ENCODE measurements at places on chromosomes 3 and 15.

DNA sequence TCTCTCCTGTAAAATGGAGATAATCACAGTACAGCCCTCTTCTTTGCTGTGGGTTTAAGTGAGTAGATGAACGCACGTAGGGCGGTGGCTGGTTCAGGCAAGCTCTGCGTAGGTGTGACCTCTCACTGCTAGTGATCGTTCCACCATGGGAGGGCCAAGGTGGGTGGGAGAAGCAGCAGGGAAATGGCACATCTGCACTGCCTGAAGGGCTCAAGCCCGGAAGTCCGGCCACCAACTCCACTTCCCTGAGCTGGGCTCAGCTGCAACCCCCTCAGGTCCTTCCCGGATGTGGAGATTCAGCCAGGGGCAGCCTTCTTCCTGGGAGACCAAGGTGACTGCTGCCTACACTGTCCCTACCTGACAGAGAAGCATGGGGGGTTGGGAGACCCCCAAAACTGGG lies 102.9 kb downstream of the ADCY5 start:
- DNase-seq = no peak

- no peak for DNase-seq
These were observed 100.8 kb upstream of the ABHD17C start for GRCh38 chr15:80594091-80594889.

DNA sequence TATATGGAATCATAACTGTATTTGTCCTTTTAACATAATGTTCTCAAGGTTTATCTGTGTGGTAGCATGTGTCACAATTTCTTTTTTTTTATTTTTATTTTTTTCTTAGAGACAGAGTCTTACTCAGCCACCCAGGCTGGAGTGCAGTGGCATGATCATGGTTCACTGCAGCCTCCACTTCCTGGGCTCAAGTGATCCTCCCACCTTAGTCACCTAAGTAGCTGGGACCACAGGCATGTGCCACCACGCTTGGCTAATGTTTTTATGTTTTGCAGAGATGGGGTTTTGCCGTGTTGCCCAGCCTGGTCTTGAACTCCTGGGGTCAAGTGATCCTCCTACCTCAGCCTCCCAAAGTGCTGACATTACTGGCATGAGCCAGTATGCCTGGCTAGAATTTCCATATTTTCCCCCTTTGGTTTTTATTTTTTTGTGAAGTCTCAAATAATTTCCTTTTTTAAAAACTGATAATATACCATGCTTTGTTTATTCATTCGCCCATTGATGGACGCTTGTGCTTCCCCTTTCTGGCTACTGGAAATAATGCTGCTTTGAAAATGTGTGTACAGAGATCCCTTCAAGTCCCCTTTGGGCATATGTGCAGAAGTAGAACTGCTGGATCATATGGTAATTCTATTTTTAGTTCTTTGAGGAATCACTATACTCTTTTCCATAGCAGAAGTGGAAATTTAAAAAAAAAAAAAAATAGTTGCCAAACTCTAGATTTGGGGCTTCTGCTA lies 28.4 kb downstream of the TMEM40 start:
- peak; percentile 64 for DNase-seq

GRCh38 chr3:105334138-105334882 lies 32.4 kb upstream of the ALCAM start:
- no peak for DNase-seq

GRCh38 chr3:88410259-88410658 lies 260.5 kb downstream of the C3orf38 start:
- DNase-seq = no peak

GRCh38 chr3:70990723-70991122 lies 592.8 kb downstream of the FOXP1 start:
- no peak for DNase-seq

DNA sequence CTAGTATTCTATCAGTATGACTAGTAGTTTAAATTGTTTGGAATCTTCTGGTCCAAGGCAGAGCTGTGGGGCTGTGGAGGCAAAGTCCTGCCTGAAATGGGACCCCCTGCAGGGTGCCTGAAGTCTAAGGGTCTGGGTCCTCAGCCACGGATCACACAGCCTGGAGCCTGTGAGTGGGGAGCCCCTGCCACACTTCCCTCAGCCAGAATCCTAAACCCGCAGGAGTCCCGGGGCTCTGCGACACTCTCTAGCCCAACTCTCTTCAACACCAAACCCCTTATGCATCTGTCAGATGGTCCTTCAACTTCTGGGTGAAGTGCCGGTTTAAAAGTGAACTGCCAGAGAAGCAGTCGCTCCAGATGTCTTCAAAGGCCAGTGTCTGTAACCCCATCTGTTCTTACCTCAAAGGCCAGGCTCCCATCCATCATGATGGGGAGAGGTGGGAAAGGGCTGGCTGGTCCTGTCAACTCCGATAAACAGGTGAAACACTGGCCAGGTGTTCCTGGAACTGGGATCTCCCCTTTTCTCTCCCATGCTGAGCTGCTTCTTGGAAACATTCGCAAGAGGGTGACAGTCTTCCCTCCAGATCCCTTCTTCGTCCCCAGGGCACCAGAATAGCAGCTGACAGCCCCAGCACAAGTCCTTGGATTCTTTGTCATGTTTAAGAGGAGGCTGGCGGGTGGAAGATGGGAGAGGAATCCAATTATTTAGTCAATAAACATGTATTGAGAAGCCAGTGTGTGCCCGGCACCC lies 45.6 kb downstream of the CPN2 start:
- DNase-seq = no peak

DNA sequence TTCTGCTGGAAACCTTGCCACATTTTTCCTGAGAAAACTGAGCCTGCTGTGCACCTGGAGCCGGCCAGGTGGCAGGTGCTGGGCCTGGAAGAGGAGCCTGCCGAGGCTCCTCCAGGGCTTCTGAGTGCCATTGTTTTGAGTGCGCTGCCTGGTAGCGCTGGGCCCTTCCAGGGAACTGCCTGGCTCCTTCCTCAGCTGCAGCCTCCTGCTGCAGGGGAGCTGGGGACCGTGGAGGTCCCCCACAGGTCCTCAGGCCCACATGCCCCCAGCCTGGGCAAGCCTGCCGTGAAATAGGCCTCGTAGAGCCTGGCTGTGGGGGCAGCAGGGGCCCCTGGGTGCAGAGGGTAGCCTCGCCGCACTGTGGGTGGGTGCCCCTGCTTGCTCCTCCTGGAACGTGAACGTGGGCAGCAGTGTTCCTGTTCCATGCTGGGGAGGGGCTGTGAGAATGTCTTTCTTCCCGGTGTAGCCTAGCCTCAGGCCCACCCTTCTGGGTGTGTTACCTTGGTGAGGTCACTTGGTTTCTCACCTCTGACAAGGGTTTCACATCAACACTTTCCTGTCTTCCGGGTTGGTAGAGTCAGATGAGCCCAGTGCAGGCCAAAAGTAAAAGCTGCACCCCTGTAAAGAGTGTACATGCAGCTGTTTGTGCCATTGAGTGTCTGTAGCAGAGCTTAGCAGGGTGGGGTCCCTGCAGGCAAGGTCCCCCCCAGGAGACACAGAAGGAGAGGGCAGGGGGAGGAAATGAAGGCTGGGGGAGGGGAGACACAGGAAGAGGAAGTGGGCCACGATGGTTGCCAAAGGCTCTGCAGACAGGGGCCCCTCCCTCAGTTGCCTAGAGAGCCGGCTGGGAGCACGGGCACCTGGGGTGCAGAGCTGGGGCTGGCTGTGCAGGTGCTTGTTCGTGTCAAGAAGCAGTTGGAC lies 34.5 kb downstream of the KLF13 start:
- DNase-seq = peak; percentile 33

DNA sequence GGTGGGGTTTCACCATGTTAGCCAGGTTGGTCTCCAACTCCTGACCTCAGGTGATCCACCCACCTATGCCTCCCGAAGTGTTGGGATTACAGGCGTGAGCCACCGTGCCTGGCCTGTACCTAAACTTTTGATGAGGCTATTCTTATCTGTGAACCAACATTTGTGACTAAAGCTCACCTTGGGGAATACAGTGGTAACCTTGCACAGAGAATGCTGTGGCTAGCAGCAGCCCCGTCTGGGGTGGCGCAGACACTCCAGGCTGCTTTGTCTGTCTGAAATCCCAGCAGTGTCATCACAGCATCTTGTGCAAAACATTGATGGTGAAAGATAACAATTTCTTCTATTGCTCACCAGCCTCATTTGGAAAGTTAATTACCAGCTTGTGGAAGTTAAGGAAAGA lies 58.9 kb downstream of the CMTM8 start:
- no peak for DNase-seq

- DNase-seq = no peak
These were observed 9.0 kb upstream of the MEIS2 start for GRCh38 chr15:37109168-37109871.

- no peak for DNase-seq
These were observed 4.4 kb downstream of the MYO5C start for GRCh38 chr15:52291204-52291603.

- DNase-seq = no peak
These were observed 1.4 kb upstream of the WHAMM start for GRCh38 chr15:82807920-82808633.

DNA sequence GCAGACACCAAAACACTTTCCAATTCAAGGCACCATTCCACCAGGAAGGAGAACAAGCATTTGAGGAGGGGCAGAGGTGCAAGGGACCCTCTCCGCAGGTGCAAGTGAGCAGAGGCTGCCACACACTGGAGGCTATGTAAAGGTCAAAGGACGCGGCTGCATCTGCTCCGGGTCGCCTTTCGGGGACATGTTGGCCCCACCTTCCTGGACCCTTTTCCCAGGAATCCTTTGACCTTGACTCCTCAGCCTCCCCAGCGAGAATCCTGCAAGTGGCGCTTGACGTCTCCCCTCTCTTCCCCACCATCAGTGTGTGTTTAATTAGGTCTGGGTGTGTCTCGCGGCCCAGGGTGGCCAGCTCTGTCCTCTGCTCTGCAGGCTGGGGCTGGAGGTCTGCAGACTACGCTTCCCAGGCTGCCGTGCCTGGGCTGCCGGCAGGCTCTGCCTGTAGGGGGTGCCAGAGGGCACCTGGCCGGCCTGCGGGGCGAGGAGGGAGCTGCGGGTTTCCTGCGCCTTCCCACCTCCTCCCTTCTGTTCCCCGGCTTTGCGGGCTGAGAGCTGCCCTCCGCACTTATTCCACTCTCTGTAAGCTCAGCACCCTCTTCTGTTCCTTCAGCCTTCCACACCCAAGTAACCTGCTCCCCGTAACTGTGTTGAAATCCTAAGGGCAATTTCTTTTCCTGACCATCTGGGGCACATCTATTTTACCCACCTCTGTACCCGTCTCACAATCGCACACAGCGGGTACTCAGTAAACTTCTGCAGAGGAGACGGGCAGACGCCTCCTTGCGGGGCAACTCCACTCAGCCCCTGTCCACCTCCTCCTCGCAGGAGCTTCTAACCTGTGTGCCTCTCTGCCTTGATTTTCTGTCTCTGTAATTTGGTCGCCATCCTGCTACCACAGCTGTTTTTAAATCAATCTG lies 129.8 kb downstream of the NSMCE3 start:
- peak; percentile 41 for DNase-seq

DNA sequence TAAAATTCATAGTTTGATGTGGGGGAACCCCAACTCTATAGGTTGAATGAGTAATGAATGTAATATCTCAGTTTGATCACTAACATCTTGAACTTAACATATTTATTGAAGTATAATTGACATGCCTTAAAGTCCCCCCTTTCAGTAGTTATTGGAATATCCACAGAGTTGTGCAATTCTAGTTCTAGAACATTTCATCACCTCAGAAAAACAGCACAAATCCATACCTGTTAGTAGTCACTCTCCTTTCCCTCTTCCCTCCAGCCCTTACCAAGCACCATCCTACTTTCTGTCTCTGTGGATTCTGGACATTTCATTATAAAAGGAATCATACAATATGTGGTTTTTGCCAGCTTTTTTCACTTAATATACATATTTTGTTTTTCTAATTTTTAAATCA lies 8.7 kb upstream of the NIT2 start:
- no peak for DNase-seq

- no peak for DNase-seq
These were observed 528 bp upstream of the TATDN2 start for GRCh38 chr3:10247679-10248183.

GRCh38 chr3:79516795-79517194 lies 251.0 kb downstream of the ROBO1 start:
- no peak for DNase-seq

DNA sequence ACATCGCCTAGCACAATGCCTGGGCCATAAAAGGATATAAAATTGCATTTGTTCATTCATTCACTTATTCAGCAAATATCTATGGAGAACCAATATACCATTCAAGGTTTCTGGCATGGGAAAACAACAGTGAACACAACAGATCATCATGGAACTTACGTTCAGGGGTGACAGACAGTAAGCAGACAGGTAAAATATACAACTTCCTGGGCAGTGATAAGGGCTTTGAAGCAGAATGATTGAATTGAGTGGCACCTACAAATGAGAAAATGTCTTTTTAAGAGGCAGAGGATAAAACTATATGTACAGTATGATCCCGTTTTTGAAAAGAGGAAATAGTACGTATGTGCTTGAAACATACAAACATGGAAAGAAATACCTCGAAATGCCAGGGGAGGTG lies 39.2 kb downstream of the CMTM7 start:
- no peak for DNase-seq

- DNase-seq = no peak
These were observed 56.4 kb downstream of the NEO1 start for GRCh38 chr15:73108676-73109075.

DNA sequence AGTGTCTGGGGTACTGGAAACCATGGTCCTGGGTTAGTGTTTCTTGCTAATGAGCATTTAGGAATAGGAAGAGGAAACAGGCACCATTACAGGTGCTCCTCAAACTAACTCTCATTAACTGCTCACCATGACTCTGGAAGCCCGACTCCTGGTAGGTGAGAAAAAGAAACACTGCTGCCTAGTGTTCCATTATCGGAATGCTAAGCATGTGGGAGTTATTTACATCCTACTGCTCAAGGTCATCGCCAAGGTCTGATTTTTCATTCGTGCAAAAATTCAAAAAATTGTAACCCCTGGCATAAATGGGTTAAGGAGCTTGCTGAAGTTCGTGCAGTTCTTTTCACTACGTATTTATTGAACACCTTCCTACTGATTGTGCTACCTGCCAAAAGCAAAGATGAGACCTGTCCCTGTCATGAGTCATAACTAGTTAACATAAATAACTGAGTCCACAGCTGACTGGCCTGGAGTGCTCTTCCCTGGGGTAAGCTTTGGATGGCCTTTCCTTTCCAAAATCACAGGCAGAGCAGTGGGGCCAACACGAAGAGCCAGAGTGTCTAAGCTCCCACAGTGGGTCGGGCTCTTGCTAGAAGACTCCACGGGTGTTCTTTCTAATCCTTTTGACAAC lies 22.7 kb upstream of the PAQR5 start:
- DNase-seq = no peak

DNA sequence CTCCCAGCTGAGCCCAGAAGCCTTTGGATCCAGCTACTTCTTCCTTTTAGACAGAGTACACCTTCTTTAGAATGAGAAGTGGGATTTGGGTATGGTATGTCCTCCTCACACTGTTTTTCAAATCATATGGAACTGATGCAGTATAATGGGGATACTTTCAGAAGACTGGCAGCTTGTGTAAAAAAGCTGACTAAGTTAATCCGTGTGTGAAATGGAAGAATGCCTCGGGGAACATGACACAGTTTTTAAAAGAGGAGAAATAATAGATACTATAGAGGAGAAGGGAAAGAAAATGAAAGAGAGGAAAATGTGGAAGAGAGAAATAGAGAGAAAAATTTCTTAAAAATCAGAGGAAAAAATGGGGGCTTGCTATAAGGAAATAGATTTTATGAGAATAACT lies 47.7 kb downstream of the TUSC7 start:
- peak; percentile 6 for DNase-seq

- no peak for DNase-seq
These were observed 99.8 kb downstream of the ATP10A start for GRCh38 chr15:25763331-25763751.
